ENCODE measurements at places on chromosomes 2 and 18.

DNA sequence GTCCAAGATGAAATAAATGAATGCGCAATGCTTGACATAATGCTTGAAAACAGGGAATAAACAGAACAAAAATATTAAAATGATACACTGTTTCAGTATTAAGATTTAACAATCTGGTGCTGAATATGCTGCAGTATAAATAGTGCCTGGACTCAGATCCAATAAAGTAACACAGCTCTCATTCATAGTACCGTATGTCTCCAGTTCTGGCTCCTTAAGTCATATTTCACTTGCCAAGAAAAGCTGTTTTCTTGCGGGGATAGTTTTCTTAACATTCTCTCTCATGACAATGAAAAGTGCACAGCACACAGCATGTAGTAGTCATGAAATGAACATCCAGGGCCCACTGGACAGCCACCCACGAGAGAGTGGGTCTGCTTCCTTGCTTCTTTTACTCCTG, 74.7 kb downstream of the SATB2 start:
- DNase-seq: no peak

- DNase-seq: no peak
These were observed 172.7 kb downstream of the BCL2 start for GRCh38 chr18:63146828-63147409.

DNA sequence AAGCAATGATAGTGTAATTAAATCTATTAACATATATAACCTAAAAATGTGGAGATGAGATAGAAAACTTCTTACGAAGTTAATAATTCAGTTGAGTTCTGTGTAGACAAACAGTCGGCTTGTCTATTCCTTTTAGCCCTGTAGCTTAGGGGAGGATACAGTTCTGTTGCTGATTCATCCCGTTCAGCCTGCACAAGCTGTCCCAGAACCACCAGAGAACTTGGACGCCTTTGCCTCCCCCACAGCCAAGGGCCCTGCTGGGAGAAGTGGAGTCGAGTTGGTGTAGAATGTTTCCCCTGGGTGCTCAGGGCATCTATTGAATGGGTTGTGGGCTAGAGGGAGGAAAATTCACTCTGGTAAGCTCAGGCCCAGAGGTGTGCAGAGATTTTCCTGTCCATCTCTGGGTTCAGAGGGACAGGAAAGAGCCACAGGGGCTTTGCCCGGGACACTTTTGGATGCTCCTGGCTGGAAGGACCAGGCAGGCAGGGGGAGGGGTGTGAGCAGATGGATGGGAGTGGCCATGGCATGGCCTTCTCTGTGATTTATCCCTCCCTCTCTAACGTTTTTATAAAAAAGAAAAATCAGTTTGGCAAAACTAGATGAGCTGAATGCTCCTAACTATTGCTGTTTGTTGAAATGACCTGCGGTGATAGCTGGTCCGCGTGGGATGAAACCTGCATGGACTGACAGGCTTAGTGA, 42.8 kb upstream of the GALR1 start:
- no peak for DNase-seq

DNA sequence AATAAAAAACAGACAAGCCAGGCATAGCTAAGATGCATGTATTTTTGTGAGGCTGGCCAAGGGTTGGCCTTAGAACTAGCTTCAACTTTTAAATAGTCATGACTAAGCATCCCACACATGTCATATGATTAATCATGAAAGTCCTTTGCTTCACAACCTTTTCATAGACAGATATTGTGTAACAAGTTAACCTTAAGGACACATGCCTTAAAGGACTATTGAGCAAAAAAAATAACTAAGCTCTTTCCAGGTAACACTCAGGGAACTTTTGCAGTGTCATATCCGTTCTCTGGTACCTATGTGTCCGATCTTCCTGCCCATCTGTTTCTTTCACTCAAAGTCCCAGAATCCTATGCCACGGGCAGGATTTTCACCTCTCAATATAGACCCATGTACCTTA, 498.4 kb downstream of the STK39 start:
- no peak for DNase-seq

- DNase-seq: no peak
These were observed 23.5 kb downstream of the ROCK2 start for GRCh38 chr2:11320698-11321492.

DNA sequence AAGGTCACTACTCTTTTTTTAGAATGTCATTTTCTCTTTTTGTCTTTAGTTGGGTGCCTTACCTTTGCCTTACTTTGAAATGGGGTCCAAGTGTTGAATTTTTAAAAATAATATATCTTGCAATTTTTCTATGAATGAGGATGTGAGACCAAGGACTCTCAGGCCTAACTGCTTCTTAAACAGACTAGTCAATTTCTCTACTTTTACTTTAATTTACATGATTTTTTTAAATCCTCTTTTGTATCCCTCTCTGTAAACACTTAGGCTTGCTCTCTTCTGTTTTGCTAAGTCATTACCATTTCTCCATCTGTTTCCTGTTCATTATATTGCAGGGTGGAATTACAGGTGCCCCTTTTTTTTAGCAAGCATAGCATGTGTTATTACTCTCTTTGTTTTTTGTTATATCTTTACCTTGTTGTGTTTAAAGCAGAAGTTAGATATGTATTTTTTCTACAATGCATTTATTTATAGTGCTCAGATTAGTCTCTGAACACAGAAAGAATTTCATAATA, 261.8 kb downstream of the SPAG16 start:
- DNase-seq: no peak

- DNase-seq: no peak
These were observed 16.3 kb upstream of the RMND5A start for GRCh38 chr2:86703704-86704361.

DNA sequence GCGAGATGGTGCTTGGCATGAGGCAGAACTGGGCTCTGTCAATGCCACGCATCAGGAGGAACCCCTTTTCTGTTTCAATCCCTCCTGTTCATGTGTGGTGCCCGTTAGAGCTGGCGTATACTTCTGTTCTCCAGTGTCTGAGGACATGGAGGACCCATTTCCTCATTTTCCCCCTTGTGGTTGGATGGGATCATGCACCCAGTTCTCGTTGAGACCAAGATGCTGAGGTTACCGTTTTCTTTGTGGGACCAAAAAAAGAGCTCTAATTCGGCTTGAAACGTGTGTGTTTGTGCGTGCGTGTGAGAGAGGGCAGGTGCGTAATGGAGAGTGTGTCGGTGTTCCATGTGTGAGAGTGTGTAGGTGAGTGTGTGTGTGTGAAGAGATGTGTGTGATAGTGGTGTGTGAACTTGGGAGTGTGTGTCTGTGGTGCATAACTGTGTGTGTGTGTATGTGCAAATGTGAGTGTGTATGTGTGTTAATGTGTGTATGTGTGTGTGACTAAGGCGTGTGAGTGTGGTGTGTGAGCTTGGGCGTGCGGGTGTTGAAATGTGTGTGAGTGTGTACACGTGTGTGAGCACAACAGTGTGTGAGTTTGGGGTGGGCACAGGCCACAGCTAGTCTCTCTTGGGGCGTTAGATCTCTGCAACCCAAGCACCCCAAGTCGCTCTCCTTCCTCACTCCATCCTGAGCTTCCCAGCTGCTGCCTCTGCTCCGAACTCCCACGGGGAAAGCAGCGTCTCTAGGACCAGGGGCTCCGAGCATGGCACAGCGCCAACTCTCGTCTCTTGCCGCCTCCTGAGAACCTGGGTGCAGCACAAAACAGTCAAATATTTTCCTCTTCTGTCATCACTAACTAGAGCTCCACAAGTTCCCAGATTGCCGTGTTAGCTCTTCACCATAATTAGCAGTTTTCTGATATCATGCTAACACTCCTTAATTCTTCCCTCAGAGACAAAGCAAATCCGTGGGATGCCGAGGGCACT, 75.8 kb downstream of the LONRF2 start:
- DNase-seq: no peak

DNA sequence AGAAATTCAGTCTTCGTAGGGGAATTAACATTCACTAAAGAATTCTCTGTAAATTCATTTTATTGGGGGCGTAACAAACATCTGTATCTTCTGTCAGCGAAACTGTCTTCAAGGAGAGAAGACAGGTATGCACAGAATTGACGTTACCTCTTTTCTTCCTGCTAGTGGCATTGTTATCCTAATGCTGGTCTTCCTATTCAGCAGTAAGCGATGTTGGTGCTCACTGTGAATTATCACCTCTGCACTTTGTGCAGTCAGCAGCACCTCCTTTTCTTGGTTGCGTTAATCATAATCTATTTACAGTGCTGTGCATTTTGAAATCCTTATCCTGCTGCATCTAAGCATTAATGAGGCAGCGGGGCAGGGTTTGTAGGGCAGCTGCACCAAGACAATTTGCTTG, 362.3 kb downstream of the SLC4A3 start:
- no peak for DNase-seq

GRCh38 chr2:63734510-63734909, 107.2 kb upstream of the UGP2 start:
- DNase-seq: no peak

DNA sequence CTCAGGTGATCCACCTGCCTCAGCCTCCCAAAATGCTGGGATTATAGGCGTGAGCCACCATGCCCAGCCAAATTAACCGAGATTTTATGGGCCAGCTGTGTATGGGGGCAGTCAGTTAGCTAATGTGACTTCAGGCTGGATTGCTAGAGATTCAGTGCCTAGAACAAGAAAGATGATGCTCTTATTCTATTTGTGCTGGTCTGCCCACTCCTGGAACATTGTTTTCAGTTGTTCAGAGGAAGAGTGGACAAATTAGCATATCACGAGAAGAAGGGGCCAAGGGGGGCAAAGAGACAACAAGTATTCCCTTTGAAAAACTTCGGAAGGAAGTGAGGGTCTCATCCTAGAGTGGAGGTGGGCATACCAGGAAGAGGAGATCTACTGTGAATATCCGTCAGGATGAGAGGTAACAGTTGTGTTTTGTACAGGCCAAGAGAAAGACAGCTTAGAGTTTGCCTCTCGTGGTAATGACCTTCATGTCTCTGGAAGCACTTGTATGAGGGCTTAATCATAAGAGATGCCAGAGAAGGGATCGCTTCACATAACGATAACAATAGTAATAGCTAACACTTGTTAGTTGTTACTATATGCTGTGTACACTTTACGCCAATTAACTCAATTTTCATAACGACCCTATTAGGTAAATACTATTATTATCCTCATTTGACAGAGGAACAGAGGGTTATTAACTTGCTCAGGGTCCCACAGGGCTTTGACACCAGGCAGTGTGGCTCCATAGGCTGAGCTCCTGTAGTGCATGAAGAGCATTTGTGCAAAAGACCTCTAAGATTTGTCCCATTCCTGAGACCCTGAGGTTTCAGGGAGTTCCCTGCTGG, 138.3 kb downstream of the DDX1 start:
- no peak for DNase-seq

- DNase-seq: no peak
These were observed 38.3 kb downstream of the STAT4 start for GRCh38 chr2:191112448-191112901.

GRCh38 chr2:205405194-205405593, 277.1 kb upstream of the NRP2 start:
- DNase-seq: no peak

DNA sequence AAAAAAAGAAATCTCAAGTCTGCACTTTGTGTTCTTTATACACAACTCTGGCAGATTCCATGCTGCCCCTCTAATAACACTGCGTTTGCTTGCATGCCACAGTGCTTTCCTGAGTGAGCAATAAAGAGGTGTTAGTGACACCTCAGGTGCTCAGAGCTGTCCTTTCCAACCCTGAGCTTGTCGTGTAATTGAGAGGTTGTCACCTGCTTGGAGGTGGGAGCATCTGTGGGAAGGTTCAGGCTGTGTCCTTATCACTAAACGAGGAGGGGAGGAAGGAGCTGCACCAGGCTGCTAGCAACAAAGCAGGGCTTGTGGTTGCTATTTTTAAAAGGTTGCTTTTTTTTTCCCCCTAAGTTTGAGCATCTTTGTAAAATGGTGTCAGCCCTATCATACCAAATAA, 31.9 kb downstream of the APCDD1 start:
- no peak for DNase-seq

DNA sequence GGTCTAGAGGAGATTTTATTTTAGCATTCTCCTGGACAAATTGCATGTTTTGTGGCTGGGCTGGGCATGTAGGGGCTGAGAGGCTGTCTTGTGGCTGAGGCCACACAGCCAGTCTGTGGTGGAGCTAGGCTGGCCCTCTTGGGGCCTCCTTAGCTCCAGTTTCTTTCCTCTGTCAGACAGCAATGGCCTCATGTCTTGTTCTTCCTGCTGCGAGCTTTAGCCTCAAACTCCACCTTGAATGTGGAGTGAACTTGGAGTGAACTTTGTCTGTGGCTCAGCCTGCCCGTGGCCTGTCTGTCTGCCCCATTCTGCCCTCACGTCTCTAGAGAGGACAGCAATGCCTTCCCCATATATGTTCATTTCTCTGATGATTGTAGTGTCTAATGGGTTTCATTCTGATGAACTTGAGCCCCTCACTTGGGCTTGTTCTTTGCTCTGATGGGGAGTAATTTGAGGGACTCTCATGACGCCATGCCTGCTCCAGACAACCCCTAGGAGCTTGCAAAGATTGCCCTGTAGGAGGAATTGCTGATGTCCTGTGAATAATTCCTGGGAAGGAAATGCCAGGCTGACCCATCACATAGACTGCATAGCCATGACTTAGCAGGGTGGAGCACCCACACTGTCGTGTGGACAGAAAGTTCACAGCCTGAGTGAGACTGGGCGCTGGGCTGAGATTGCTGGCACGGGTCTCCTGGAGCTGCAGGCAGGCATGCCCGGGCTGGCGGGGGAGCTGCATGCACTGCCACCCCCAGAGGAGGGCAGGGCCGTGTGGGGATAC, 42.6 kb downstream of the ASAP2 start:
- DNase-seq: no peak

- no peak for DNase-seq
These were observed 38.0 kb downstream of the STEAP3 start for GRCh38 chr2:119261493-119262225.

DNA sequence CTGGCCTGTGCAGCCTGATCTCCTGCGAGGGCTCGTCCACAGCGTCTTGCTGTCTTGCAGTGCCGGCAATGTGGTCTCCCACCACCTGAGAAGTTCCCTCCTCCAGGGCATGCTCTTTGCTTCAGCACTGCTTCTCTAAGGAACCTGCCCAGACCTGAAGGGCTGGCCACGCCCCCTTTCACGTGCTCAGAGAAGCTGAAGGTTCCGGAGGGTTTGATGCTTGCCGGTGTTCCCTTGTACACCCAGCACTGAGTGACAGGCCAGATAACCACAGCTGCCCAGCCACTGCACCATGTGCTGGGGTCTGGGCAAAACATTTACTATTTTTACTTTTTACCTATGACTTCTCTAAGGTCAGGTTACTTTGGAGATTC, 1.7 kb upstream of the POLR2D start:
- DNase-seq: peak; percentile 64

- no peak for DNase-seq
These were observed 60.0 kb upstream of the OTOF start for GRCh38 chr2:26537826-26538475.

- DNase-seq: no peak
These were observed 1.3 kb upstream of the CD28 start for GRCh38 chr2:203705178-203705577.

GRCh38 chr2:43075811-43076585, 150.4 kb downstream of the ZFP36L2 start:
- no peak for DNase-seq

DNA sequence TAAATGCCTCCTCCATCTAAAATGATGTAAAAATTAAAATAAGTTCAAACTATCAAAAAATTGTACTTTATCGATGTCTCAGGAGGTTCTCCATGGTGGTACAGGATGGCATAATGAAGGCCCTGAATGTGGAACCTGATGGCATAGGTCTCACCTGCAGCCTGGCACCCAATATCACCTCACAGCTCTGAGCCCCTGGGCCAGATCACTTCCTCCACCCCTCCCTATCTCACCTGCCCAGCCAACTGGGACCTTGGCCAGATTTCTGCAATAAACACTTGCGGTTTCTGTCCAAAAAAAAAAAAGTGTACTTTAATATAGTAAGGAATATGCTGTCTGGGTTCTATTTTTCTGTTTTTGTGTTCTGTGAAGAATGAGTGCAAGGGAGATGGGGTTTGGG, 6.7 kb upstream of the RBM45 start:
- DNase-seq: no peak

GRCh38 chr2:205967391-205968075, 118.4 kb downstream of the INO80D start:
- no peak for DNase-seq
